ENCODE measurements at places on chromosomes 11 and 22.

DNA sequence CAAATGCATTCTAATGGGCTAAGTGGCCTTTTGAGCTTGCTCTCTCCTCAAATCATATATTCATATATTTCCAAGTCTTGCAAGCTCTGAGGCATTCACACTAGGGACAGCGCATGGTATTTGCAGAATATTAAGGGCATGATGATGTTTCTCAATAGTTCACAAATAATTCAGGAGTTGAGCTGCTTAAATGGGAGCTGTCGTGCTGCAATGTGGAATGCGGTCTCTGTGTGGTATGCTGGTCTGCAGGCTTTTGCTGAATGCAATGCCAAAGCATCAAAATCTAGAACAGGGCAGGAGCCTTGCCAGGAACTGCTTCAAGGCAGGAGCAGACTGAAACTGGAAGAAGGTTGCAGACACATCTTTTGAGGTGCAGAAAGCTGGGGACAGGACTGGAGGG is 1060.0 kb downstream of the TBC1D22A start:
- DNase-seq: no peak

GRCh38 chr11:116997071-116997470 is 101.2 kb downstream of the SIK3 start:
- DNase-seq: no peak

- DNase-seq: no peak
Observed at GRCh38 chr11:120109531-120109930, 28.4 kb downstream of the TRIM29 start.

DNA sequence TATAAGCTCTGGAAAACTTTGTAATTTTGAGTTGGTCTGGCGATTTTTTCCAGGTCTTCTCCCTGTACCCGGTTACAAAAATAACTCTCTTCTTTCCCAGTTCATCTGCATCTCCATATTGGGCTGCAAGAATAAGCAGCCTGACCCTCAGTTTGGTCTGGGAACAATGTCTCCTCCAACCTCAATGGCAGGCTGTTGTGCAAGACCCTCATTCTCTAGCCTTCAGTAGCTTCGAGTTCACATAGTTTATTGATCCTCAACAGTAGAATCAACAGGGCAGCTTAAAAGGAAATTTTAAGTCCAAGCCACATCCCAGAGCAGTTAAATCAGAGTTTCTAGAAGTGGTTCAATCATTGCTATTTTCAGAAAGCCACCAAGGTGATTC is 35.3 kb downstream of the TMPRSS5 start:
- DNase-seq: no peak

DNA sequence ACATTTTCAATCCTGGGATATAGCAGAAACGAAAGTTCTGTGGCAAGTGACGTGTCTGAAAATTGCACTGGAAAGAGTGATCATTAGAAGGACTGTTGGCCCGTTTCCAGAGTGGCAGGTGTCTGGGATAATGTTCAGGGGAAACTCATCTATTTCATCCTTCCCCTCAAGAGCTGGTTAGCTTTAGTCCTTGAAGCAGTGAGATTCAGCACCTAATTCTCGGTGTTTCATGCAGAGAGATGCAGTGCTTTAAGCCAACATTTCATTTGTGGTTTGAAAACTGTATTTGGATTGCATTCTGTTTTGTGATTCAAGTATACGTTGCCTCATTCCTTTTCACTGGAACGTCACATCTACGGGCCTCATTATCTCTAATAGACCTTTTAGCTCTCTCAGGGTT is 205.0 kb upstream of the RAG2 start:
- DNase-seq: no peak

DNA sequence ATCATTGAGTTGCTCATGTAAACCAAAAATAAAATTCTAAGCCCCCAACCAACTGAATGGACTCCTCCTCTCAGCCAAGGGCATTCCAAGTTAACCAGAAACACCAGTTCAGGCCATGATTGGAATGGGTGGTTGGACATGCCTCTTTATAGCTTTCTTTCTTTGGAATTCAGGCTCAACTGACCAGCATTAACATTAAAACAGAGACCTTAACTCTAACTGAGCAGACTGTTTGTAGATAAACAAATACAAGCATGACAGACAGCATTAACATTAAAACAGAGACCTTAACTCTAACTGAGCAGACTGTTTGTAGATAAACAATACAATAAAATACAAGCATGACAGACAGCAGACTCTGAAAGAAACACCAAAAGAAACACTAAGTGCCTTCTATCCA is 278.2 kb downstream of the DLG2 start:
- no peak for DNase-seq

DNA sequence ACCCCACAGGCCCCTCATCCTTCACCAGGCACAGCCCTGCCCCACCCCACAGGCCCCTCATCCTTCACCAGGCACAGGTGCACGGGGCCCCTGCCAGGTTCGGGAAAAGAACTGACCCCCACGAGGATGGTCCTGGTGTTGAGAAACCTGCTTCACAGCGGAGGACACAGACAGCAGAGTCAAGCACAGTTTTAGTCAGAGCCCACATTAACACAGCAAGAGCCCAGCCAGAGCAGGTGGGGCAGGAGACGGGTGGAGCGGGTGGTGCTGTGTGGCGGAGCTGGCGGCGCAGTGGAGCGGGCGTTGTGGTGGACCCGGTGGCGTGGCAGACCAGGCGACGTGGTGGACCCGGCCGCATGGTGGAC is 1085.5 kb downstream of the BRD1 start:
- no peak for DNase-seq

- DNase-seq: no peak
Observed at GRCh38 chr22:48669226-48669625, 1158.4 kb downstream of the BRD1 start.

DNA sequence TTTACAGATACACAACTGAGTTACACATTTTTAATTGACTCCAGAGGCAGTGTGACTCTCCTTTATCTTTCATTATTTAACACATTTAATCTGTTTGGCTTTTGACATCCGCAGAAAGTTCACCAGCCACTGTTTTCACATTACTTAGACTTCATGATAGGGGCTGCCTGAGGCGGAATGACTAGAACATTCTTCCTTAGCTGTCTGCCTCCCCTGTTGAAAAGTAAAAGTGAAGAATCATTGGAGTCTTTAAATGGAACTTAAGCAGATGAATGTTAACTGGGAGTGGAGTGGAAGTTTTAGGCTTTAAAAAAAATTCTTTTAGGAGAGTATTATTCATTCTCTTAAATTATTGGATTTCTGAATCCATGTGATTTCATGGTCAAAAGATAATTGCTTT is 229.2 kb upstream of the MTNR1B start:
- DNase-seq: no peak

DNA sequence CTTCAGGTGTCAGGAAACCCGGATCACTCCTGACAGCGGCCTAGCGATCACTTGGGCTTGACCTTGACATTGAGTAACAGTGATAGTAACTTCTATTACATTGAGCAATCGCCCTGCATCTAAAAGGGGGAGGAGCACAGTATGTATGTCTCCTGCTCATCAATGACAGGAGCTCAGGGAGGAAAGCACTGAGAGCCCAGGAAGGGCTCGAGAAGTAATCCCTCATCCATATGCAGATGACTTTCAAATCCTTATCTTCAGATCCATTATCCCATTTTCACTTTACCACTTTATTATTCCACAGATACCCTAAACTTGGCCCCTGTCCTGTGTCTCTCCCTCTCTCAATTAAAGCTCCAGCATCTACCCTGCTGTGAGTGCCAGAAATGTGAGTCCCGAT is 47.8 kb downstream of the ABTB2 start:
- no peak for DNase-seq

- no peak for DNase-seq
Observed at GRCh38 chr11:119863851-119864601, 135.0 kb upstream of the NECTIN1 start.

DNA sequence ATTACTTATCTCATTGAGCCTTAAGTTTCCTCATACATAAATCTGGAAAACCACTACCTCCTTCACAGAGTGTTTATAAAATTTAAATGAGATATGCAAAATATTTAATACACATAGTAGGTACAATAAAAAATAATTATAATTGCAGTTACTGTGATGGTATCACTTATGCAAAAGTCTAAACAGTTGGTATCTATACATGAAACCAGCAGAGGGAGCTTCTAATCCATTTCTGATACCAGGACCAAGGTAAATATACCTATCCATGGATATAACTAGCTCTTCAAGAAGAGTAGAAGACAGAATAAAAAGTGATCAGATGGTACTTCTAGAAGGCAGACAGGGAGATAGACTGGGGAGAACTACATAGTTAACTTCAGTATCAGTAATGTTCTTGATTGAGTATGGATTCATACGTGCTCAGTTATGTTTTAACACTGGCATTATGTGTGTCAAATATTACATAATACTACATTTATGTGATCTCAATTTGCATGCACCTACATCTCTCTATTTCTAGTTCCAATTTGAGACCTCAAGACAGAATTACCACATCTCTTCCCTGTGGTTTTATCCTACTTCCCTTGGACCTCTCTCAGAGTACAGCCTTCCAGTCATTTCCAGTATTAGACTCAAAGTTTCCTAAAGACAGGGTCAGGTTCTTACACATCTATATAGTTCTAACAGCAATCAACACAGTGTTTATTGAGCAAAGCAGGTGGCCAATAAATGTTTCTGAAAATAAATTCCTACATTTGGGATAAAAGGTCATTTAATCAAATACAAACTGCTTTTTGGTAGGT is 13.7 kb upstream of the TSG101 start:
- no peak for DNase-seq

DNA sequence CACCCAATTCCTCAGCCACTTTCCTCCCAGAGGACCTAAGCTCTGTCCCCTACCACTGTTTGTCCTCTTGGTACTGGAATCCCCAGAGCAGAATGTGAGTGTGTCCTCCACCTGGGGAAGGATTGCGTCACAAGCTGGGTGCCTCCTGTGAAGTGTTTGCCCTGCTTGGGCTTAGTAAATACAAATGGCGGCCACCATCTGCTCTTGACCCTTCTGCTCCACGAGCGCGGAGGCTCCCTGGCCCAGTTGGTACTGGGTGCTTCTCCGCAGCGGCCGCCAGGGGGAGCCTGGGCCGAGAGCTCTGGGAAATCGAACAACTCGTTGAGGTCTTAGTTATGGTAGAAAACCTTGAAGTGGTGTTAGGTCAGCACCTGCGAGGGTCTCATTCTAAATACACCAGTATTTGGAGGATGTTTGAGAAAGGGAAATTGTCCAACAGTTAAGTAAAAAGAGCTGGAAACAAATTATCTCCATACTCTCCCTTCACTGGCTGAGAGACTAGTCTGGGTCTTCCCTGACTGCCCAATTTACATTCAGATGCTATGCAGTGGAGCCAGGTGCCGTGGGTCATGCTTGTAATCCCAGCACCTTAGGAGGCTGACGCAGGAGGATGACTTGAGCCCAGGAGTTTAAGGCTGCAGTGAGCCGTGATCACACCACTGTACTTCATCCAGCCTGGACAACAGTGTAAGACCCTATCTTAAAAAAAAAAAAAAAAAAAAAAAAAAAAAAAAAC is 74.6 kb upstream of the TEAD1 start:
- DNase-seq: peak; percentile 31

GRCh38 chr11:124920870-124921609 is 2.0 kb downstream of the HEPN1 start:
- peak; percentile 74 for DNase-seq

- DNase-seq: no peak
Observed at GRCh38 chr11:84142411-84142810, 856.2 kb upstream of the CCDC90B start.

DNA sequence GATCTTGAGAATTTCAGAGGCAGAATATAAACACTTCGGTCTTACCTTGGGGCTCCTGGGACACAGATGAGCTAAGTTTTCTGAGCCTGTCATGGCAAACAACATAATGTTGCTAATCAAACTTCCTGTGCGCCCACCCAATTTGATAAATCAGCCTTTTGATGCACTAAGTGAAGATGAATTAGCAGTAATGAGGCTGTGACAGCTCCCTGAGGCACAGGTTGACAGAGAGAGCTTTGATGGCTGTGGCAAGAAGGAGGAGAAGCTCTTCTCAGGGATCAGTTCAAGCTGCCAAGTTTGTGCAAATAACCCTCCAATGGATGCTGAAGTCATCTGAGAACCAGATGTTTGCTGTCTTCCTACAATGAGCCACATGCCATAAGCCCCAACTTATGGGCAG is 34.4 kb downstream of the DRD2 start:
- no peak for DNase-seq

DNA sequence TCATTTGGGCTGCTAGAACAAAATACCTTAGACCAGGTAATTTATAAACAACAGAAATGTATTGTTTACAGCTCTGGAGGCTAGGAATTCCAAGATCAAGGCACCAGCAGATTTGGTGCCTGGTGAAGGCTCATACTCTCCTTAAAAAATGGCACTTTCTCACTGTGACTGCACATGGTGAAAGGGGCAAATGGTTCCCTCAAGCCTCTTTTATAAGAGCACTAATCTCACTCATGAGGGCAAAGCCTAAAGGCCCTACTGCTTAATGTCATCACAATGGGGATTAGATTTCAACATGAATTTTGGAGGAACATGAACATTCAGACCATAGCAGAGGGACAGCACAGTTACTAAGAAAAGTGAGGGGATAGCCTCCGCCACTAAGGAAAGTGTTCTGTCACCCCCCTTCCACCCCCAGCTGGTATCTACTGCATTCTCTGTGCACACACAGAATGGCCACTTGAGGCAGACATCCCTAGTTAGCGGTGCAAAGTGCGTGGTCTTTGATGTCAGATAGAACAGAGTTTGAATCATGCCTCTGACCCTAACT is 47.2 kb upstream of the CEP295 start:
- DNase-seq: peak; percentile 3

DNA sequence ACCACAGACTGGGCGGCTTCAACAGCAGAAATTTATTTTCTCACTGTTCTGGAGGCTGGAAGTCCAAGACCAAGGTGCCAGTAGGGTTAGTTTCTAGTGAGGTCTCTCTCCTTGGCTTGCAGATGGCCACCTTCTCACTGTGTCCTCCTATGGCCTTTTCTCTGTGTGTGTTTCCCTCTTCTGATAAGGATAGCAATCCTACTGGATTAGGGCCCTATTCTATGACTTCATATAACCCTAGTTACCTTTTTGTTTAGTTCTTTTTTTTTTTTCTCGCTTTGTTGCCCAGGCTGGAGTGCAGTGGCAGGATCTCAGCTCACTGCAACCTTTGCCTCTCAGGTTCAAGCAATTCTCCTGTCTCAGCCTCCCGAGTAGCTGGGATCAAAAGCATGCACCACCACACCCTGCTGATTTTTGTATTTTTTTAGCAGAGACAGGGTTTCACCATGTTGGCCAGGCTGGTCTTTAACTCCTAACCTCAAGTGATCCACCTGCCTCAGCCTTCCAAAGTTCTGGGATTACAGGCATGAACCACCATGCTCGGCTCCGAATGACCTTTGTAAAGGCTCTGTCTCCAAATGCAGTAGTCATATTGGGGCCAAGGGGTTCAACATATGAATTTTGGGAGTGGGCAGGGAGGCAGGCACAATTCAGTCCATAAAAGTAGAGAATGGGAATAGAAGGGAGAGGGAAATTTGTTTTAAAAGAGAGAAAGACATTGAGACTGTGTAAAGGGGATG is 25.5 kb upstream of the NNMT start:
- no peak for DNase-seq

GRCh38 chr11:24779791-24780190 is 282.9 kb downstream of the LUZP2 start:
- DNase-seq: no peak

GRCh38 chr11:47376107-47376524 is 2.2 kb downstream of the SPI1 start:
- DNase-seq: no peak

Data from activated naive CD4-positive, alpha-beta T cell treated with Interleukin-2 at 50 U/mL for 16 hours (primary cell).